Stimulated activated CD4-positive, alpha-beta T cell treated with anti-CD3 and anti-CD28 coated beads, Interleukin-4, amount 100 ng/mL, for 4 hours (primary cell): ENCODE measurements at places on chromosomes 16 and 17.
A peak's percentile ranks its signal among the peaks of the same experiment; 100 is the strongest.

GRCh38 chr16:27405546-27406451, 3.8 kb downstream of the IL21R start:
- DNase-seq: peak; percentile 77

DNA sequence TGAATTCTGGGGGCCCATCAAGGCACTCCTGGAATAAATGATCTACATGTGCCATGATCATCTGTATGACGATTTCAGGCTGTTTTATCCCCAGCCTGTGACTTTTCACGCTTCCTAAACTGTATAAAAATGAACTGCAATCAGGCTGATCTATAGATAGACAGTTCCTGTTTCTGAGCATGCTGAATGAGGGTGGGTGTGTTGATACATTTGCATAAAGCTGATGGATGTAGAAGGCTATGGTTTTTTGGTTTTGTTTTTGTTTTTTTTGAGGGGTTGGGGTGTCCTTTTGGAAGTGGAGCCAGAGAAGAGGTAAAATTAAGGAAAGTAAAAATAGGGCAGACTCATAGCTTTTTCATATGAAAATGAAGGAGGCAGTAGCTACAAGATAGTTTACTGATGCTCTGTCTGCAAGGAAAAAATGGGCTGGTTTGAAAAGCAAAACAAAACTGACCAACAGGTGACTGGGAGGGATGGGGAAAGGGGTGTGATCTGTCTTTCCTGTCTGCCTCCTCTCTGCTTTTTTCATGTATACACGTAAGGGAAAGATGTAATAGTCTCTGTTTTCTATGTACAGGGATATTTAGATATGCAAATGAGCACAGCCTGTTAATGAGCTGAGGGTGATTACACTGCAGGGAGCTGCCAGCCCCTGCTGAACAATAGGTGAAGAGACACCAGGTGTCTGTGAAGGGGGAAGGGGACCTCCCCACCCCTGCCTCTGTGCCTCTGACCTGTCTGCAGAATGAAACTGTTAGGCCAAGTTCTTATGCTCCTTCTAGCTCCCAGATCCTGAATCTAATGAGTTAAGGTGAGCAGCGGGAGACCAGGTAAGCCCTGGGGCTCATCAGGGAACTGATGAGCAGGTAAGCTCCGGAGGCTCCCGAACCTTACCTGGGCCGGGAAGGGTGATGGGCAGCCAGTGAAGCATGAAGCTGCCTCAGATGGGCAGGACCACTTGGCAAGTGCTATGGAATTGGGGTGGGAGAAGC, 46.6 kb upstream of the LYRM9 start:
- no peak for DNase-seq

DNA sequence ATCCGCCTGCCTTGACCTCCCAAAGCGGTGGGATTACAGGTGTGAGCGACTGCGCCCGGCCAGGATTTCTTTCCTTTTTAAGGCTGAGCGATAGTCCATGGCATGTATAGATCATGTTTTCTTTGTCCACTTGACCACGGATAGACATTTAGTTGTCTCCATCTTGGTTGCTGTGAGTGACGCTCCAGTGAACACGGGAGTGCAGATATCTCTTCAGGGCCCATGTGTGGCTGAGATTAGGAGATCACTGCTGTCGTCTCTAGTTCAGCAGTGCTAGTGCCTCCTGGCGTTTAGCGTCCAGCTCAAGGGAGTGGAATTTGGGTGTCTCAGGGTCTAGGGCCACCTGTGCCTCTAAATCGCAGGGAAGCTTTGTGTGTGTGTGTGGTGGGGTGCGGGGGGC, 41.5 kb downstream of the ABCC1 start:
- DNase-seq: no peak

DNA sequence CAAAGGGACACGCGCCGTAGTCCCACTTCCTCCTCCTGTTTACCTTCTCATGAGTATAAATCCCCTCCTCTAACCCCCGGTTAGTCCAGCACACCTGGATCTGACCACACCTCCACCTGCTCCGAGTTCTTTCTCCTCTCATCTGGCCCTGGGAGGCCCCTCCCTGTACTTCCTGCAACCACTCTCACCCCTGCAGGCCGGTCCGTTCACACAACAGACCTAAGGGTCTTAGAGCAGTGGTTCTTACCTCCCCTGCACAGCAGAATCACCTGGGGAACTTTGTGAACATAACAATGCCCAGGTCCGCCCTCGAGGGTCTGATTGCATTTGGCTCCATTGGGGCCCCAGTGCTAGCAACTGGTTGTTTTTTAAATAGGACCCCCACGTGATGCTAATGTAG, 24.8 kb downstream of the TMEM114 start:
- DNase-seq: no peak

DNA sequence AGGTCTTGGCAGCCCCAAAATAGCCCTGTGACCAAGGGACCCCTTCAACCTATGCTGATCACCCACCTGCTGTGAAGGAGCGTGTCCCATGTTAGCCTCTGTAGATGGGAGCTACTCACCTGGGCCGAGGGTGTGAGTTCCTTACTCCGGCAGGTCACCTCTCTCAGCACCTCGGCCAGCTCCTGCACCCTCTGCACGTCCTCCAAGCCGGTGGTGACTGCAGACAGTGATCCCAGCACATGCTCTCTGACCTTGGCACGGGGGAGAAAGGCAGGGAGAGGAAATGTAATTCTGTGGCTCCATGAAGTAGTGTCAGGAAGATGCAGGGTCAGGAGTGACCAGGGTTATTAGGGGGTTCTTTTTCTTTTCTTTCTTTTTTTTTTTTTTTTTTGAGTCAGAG, 67.7 kb upstream of the BCO1 start:
- DNase-seq: no peak

DNA sequence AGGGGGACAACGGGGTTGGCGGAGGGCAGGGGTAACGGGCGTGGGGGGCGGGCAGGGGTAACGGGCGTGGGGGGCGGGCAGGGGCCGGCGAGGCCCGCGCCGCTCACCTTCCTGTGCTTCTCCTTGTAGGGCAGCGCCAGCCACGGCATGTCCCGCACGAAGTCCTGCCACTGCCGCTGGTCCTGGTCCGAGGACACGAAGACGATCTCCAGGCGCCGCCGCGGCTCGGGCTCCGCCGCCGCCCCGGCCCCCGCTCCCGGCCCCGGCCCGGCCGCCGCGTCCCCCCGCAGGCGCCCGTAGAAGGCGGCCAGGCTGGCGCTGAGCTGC, 401 bp downstream of the NXN start:
- DNase-seq: no peak

- DNase-seq: no peak
These were observed 889 bp upstream of the ZNF423 start for GRCh38 chr16:49856672-49857330.

DNA sequence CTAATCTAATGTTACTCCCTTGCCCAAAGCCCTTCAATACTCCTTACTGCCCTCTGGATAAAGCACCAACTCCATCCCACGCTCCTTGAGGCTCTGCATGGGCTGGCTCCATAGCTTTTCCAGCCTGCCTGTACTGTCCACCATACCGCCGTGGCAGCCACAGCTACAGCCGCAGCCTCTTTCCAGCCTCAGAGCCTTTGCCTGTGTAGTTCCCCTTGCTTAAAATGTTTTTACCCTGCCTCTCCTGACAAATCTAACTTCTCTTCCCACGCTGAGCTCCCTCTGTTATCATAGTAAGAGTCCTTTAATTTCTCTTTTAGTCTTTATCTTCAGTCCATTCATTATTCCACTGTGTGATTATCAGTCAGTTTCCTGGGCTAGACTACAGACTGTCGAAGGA, 22.0 kb downstream of the TEX14 start:
- DNase-seq: no peak

- DNase-seq: no peak
These were observed 33.8 kb downstream of the CACNA1G start for GRCh38 chr17:50594128-50594823.

- no peak for DNase-seq
These were observed 278 bp downstream of the RAB11FIP3 start for GRCh38 chr16:425740-426114.

GRCh38 chr17:36937959-36938565, 787 bp downstream of the LHX1 start:
- DNase-seq: no peak

- no peak for DNase-seq
These were observed 218.0 kb upstream of the TNRC6C start for GRCh38 chr17:77740481-77740880.

GRCh38 chr16:79411357-79411756, 189.2 kb downstream of the MAF start:
- DNase-seq: no peak

DNA sequence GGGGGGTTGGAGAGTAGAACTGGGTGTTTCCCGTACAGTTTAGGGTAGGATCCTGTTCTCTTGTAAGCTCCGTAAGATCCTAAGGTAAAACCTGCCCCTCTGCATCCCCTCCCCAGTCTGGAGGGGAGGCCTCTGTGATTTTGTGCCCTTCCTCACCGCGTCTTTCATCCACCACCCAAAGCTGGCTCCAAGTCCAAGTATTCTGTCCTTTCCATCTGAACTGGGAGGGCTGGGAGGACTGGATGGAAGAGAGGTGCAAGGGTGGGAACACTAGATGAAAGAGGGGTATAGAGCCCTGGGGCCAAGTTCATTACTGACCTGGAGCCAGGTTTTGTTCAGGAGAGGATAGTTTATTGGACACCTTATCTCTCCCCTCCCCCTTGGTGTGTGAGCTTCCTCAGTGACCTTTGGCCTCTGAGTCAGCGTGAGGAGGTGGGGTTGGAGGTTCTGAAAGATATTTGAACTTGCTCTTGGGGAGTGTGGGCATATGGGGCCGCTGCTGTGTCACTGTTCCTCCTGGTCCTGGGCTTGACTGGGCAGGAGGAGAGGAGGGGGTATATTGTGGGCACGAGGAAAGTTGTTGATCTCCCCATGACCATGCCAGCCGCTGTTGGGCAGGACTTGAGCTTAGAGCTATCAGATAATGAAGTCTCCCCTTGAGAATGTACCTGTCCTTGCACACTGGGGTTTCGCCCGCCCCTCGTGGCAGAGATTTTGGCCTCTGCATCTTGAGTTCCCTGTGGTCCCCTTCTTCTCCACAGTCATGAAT, 1.6 kb downstream of the LASP1 start:
- peak; percentile 65 for DNase-seq

DNA sequence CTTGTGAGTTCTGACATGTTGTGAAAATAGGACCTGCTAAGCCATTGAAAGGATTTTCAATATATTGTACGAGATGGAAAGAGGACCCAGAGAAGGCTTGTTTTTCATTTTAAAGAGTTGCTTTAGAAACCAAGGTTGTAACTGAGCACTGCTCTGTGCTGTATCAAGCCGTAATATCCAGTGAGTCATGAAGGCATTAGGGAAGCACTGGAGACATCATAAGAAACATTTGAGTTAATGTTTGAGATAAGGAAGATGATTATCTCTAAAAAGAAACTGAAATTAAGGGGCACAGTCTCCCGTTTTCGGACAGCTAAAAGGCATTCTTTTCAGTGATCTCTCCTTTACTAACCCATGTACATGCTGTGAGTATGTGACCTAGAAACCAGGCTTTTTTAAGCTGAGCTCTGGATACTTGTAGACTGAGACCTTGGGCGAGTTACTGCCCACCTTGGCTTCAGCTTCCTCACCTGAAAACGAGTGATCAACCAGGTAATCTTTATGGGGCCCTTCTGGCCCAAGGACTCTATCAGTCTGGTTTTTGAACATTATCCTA, 149.2 kb upstream of the TBX2 start:
- DNase-seq: no peak

DNA sequence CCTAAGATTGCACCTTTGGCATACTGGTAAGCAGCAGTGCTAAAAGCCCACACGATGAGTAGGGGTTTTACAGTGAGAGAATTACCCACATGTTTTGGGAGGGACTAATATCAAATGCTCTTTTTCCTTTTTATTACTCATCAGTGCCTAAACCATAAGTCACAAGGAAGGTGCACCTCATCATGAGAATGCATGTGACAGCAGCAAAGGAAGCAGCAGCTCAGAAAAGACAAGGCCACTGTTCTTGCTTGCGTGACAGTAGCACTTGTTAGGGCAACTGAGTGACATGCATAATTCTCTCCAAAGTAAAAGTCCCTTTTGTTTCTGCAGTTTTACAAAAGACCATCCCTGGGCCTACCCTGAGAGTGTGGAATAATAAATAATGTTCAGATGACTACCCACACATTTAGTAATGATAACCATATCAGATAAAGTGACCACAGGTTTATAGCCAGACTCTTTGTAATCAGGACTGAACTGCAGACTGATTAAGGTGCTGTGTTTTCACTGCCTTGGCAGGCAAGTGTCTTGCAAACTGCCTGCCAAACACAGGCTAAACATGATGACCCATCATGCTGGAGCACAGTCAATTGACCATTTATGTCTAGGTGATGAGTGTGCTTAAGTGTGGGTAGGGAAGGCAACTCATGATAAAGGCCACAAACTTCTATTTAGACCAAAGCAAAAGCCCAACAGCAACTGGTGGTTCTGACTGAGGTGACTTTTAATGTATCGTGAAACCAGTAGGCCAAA, 1751.4 kb downstream of the TP53TG3F start:
- DNase-seq: no peak

DNA sequence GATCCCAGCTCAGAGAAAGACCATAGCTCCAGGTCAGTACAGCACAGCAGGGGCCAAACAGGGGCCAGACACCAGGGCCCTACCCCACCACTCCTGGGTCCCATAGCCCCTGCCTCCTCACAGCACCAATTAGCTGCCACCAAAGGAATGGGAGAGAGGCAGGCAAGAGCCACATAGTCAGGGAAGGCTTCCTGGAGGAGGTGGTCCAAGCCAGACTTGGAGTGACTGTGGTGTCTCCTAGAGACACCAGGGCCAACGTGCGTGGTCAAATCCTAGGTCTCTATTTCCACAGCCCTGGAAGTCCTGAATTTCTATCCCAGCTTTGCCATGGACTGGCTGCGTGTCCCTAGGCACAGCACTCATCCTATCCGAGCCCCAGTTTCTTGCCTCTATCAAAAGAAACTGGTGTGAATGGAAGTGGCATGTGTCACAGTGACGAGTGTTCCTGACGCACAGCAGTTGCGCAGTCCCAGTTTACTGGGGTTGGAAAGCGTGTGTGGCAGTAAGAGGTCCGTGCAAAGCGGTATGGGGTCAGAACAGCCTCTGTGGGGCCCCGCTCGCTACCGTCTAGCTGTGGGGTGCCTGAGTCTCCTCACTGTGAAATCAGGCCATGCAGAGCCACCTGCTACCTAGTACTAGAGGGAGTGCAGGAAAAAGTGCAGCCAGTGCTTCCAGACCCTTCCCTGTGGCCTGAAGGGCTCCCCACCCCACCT, 23.5 kb downstream of the KCNJ12 start:
- no peak for DNase-seq

- no peak for DNase-seq
These were observed 15.7 kb downstream of the CRLF3 start for GRCh38 chr17:30808785-30809286.

DNA sequence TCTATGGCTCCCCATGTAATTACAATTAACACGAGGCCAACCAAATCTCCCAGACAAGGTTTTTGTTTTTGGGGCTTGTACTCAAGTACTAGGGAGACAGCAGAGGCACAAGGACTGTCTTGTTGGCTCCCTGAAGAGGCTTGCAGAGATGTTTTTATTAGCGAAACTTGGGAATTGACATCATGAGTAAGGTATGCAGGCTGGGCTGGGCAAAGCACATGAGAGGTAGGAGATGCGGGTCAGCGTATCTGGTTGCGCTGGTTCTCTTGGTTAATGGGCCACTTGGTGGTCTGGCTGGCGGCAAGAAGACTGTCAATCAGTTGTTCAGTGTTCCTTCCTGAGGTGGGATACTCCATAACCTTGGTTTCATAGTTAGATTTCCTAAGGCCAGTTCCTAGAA, 28.9 kb downstream of the LCMT1 start:
- no peak for DNase-seq
